ENCODE measurements at places on chromosomes 16 and 17.

DNA sequence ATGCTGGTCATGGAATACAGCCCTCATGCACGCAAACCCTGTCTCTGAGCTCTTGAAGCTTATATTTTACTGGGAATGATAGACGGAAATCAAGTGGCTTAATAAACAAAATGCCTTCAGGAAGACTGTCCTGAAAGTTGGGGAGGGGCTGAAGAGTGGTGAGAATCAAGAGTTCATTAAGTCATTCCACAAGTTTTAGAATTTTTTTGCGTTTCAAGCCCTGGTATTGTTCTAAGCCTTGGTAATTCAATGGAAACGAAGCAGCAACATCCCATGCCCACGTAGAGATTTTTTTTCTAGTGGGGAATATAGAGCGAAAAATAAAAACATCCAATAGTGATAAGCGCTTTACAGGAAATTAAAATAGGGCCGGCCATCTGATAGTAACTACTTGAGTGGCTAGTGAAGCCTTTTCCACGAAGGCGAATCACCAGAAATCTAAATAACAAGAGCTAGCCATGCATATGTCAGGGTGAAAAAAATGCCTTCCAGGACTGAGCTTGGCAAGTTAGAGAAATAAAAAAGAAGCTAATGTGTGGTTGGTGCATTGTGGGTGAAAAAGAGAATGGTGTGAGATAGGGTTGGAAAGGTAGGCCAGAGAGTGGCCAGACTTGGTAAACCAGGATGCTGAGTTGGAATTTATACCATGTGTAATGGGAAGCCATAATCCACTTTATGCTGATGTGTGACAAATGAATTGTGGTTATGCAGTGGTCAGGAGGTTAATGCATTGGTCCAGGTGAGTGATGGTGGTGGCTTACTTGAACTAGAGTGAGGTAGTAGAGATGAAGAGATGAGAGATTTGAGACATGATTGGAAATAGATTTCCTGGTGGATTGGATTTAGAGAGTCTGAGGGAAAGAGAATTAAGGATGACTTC, 772 bp downstream of the PFAS start:
- DNase-seq: no peak

DNA sequence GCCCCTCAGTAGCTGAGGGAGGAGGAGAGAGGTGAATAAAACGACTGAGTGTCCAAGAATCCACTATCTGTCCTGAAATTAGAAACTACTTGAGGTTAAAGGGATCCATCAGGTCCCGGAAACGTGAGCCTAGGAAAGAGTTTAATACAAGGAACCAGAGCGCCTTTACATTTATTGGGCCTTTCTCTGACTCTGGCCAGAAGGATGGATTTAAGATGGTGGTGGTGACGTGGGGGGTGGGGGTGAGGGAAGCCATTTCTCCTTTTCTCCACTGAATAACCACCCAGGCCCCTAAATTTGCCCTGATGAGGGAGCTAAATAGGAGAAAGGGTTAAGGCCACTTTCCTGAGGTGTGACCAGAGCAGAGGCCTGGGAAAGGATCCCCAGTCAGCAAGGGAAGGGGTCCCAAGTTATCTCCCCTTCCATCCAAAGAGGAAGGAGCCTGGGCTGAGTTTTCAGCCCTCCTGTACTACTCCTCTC, 1.0 kb upstream of the HOXB9 start:
- DNase-seq: no peak

GRCh38 chr17:12395733-12396354, 269.8 kb upstream of the MYOCD start:
- DNase-seq: peak; percentile 48

DNA sequence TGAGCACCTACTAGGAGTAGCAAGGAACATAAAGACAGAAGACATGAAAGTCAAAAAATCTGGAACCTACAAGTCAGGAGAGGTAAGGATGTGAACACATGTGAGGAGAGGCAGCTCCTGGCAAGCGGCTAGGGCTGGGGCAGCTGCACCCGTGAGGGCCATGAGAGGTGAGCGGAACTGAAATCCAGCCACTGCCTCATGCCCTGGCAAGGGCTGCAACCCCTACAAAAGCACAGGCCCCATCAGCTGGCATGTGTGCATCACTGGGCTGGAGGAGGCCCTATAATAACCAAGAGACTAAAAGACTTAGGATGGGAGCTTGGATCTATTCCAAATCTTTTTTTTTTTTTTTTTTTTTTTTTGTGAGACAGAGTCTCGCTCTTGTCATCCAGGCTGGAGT, 40.3 kb upstream of the ERN1 start:
- DNase-seq: no peak

DNA sequence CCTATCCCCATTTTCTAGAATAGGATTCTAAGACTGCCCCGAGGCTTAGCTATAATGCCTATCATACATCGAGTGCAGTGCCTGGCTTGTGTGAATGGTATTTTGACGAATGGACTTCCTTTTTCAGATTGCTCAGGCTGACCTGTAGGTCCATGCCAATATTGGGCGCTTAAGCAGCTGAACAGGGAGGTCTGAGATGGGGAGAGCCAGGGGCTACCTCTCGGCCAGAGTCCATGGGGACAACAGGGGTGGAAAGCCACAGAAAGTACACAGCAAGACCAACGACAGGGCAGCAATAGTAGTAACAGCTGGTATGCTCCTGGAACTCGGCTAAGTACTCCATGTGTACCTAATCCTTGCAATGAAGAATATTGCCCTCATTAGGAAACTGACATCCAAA, 91.7 kb upstream of the WSCD1 start:
- no peak for DNase-seq

DNA sequence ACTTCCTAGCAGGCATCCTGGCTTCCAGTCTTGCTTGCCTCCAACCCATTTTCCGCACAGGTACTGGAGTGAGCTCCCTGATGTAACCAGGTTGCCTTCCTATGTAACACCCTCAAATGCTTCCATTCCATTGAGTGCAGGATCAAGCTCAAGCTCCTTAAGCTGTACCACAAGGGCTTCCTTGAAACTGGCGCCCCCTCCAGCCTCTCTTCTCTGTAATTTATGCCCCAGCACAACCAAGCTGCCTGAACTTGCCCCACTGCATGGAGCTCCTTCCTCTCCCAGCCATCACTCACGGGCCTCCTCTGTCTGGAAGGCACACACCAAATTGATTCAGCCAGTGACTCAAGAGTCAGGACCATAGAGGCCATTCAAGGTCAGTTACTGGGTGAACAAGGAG, 234.8 kb upstream of the RPL38 start:
- DNase-seq: no peak

DNA sequence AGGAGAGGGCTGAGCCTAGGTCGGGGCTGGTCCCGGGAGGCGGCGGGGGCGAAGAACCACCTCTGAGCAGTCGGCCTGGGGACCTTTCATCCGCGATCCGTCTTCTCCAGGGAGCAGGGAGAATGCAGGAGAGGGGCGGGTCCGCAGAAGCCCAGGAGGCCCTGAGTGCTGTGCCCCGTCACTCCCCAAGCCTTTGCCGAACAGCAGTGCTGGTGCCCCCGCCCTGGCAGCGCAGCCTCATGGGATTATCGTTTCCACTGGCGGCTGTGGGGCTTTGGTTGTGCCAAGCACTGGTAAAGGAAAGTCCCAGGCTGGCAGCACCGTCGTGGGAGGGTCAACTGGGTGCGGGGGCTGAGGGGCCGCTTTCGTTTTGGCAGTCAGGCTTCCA, 631 bp downstream of the TBL3 start:
- peak; percentile 12 for DNase-seq

- no peak for DNase-seq
These were observed 356.5 kb upstream of the CDH8 start for GRCh38 chr16:62392698-62393097.

DNA sequence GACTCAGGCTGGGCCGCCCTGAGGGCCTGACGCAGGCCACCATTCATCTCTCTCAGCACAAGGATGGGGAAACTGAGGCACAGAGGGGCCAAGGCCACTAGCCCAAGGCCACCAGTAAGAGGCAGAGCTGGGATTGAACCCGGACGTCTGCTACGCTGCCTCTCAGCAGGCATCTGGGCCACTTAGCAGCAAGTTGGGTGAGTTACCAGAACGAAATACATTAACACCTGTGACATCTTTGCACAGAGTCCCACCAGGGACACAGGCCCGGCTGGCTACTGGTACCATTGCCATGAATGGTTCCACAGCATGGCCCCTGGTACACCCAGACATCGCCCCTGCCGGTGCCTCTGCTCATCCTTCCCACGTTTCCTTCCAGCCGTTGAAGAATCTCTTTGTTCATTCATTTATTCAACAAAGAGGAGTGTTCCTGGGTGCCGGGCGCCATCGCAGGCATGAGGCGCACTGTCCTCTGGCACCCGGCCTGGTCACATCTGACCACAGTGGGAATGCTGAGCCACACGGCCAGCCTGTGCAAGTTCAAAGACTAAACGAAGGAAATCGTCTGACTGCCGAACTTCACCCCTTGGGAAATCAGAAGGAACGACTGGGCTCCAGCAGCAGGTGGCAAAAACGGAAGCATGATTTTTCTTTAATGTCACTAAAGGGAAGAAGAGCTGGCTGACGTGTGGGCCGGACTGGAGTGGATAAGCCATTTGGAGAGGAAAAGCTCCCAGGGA, 7.4 kb upstream of the ZNF469 start:
- DNase-seq: no peak

DNA sequence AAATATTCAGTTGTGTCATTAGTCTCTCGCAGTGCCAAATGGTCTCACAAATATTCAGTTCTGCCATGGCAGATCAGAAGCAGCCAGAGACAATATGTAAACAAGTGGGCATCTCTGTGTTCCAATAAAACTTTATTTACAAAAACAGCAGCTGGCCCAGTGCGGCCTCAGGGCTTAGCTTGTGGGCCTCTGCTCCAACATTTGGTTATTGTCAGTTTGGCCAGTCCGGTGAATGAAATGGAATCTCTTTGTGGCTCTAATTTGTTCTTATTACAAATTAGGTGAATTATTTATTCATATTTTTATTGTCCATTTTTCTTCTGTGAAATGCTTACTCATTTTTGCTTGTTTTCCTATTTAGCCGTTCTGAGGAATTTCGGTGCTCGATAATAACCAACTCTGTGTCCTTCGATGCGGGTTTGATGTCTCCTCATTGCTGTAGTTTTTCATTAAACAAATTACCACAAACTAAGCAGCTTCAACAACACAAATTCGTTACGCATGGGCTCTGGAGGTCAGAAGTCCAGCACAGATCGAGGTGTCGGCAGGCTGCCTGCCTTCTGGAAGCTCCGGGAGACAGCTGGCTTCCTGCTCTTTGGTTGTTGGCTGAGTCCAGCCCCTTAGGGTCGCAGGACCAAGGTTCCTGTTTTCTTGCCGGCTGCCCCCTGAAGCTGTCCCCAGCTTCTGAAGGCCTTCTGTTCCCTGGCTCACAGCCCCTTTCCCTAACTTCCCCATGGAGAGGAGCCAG, 4.1 kb upstream of the SLC38A10 start:
- DNase-seq: no peak

- DNase-seq: no peak
These were observed 34.9 kb downstream of the NUP93 start for GRCh38 chr16:56764835-56765234.

- DNase-seq: peak; percentile 93
These were observed 3.6 kb downstream of the ZNF267 start for GRCh38 chr16:31876951-31877828.

DNA sequence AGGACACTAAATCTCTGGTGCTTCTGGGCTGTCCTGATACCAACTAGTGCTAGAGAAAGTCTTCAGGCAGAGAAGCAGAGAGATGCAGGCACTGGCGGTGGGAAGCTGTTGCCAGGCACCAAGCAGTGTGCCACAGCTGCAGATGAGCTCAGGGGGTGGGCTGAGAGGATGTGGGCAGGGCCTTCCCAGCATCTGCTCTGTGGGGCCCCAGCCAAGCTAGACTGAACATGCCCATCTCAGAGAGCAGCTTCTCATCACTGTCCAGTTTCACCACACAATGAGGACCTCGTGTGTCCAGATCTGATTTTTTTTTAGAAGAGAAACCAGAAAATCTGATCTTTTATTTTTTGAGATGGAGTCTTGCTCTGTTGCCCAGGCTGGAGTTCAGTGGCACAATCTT, 17.1 kb downstream of the PSKH1 start:
- DNase-seq: peak; percentile 60

DNA sequence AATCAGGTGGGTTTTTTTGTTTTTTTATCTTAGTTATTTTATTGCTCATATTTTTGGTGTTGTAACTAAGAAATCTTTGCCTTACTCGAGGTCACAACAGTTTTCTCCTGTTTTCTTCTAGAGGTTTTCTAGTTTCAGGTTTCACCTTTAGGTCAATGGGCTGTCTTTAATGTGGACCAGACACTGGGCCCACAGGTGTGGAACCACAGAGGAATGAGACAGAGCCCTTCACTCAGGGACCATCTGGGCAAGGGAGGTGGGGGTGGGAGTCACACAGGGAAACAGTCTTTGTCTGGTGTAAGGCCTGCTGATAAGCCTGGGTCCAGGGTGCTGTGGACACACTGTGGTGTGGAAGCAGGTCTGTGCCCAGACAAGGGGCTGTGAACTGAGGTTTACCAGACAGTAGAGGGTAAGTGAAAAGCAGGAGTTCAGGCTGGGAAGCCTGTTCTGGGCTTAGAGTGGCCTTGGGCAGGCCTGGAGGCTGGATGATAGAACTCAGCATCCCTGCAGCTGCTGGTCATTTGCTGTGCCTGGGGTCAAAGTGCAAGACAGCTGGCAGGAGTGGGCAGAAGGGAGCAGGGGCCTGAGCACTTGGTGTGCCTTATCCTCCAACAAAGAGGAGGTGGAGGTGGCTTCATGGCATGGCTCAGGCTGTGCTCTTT, 75.6 kb downstream of the SPECC1 start:
- DNase-seq: no peak

DNA sequence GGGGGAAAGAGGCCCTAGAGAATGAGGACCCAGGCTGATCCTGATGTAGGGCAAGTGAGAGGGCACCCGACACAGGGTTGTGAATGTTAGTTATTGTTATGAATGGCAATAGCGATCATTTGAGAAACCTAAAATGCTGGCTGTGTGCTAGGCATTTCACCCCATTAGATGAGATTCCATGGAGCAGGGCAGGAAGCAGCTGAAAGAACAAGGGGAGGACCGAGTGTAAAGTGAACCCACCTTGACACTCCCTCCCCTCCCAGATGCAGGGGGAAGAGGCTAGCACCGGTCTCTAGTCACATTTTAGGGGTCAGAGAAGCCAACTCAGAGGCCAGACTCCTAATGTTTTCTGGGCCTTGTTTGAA, 553 bp upstream of the CORO6 start:
- DNase-seq: no peak

DNA sequence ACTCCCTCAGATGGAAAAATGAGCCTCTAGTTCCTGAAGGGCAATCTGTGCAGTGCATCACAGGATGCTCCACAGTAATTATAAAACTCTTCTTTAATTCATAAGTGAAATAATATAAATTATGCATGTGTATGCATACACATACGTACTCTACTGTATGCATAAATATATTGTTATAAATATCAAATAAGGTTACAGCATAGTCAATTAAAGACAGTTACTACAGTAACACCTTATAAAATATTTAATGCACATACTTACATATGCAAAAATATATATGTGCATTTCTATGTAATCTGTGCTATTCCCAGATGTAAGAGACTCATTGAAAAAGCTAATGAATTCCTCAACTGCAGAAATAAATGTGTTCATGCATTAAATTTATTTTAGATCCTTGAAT, 1515.1 kb downstream of the CDH11 start:
- DNase-seq: no peak

Data from amniotic epithelial cell (primary cell).